ENCODE measurements at places on chromosomes 3 and 15.

GRCh38 chr15:29631076-29632070, 190.9 kb downstream of the TJP1 start:
- DNase-seq, result no peak

DNA sequence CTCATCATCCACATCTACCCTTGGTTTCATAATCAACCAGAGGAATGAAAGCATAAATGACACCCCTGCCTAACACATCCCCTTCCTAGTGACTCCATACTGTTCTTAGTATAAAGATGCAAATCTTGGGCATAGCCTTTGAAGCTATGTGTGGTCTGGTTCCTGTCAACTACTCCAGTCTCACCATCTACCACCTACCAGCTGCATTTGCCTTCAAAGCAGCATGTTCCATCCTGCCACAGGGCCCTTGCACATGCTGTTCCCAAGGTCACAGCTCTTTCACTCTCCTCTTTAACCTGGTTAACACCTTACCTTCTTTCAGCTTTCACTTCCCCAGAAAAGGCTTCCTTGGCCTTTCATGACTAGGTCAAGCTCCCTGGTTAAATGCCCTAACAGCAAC, 62.3 kb upstream of the ARHGEF3 start:
- DNase-seq, result no peak

- no peak for DNase-seq
Observed at GRCh38 chr3:44948239-44948638, 27.7 kb downstream of the ZDHHC3 start.

- DNase-seq, result no peak
Observed at GRCh38 chr3:186105543-186105942, 3.3 kb downstream of the ETV5 start.

- DNase-seq, result no peak
Observed at GRCh38 chr3:178459038-178459410, 77.2 kb upstream of the KCNMB2 start.

DNA sequence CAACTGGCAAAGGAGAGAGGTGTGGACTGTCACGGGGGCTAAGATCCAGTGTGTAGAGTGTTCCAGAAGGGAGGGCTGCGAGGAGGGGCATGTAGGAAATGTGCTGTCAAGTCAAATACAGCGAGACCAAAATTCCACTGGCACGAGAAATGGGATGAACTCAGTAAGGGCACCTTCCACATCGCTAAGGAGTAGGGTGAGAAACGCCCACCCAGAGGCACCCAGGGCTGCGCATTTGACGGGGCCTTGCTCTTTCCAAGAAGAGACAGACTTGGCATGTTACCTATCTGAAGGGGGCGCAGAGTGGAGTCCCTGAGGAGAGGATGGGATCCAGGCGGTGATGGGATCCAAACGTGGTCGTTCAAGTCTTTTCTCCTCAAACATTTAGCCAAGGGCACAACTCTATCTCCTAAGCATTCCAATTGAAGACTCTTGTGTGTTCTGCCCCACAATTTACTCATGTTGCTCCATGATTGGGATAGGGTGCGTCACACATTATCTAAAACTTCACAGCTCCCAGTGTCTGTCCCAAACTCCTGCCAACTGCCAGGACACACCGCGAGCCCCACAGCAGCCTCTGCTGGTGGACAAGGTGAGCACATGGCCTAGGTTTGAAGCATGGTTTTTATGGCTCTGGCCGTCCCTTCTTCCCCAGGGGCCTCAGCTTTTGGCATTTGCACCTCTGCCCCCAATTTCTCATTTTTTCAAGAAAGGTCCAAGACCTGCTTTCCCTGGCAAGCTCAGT, 7.6 kb downstream of the SELENOS start:
- DNase-seq, result no peak

DNA sequence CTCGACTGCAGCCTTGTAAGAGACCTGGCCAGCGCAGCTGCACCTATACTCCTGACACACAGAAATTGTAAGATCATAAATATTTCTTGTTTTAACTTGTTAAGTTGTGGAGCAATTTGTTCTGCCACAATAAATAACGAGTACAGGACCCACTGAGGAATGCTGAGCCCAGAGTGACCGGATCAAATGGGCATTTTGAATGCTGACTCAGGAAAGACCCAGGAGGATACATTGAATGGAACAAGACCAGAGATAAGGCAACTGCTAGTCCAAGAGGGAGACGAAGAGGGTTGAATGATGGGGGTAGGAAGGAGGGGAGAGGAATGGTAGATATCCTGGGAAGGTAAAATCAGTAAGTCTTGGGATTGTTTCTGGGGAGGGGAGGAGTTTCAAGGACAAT, 8.9 kb upstream of the C3orf70 start:
- no peak for DNase-seq

GRCh38 chr3:67804578-67804977, 150.2 kb upstream of the SUCLG2 start:
- DNase-seq, result no peak
